Activated CD4-positive, alpha-beta T cell treated with anti-CD3 and anti-CD28 coated beads for 24 hours (primary cell): ENCODE measurements at places on chromosomes 16 and 17.

GRCh38 chr16:4370570-4371356 is 885 bp upstream of the VASN start:
- no peak for DNase-seq

DNA sequence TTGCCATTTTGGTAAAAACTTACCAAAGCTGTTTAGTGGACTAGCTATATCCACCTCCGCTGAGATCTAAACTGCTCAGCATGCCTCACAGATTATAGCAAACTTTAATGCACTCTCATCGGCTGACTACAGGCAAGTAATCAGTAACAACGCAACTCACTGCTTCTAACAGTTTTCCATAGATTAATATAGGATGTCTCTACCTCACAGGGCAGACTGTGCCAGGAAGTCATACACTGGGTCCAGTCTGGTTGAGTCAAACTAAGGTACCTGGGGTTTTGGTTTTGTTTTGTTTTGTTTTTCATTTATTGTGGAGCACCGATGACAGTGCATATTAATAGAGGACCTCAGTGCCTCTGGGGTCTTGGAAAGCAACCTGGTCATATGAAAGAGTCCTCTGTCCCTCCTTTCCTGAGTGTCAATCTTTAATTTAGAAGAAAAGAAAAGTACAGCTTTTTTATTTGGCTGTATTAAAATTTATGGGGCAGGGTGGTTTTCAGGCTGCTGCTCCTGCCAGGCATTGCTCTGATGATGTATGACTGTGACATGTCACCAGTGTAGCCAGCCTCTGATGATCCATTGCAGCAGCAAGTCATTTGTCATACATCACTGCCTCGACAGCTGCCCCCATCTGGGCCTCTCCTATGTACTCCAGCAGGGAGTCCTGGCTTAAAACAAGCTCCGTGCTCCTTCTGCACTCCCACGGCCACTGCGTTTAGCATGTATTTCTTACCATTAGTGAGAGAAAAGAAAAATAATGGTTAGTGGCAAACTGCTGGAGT is 854.1 kb downstream of the KCNJ2 start:
- DNase-seq: no peak

- DNase-seq: no peak
Observed at GRCh38 chr17:179066-179432, 2.4 kb downstream of the DOC2B start.

DNA sequence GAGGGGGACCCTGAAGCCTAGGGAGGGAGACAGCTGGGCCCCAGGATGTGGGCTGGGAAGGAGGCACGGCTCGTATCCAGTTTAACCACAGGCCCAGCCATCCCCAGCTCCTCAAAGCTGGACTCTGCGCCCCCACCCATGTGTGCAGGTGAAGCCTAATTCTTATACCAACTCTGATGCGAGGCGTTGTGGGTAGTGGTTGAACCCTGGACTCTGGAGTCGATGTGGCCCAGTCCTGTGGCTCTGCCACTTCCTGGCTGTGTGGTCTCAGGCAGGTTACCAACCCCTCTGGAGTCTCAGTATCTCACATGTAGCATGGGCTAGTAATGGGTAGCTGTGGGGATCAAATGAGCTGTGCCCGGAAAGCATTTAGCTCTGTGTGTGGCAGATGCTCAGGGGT is 60.4 kb upstream of the TOB1 start:
- no peak for DNase-seq

GRCh38 chr16:86664522-86665318 is 86.4 kb downstream of the FOXL1 start:
- peak; percentile 39 for DNase-seq

DNA sequence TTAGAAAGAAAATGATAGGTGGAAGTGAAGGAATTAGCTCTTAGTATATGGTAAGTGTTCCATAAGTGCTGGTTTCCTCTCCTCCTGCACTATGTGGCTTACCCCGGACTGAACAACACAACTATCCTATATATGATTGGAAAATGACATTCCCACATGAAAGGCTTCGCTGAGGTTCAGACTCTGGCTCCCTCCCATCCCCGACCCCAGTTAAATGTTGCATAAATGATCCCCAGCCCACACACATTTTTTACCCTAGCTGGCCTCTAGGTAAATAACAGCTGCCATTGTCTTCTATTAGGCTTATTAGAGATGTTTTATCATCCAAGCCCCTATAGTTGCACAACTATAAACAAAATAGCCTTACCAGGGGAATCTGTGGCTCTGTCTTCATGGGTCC is 495.6 kb upstream of the CDH11 start:
- DNase-seq: no peak

DNA sequence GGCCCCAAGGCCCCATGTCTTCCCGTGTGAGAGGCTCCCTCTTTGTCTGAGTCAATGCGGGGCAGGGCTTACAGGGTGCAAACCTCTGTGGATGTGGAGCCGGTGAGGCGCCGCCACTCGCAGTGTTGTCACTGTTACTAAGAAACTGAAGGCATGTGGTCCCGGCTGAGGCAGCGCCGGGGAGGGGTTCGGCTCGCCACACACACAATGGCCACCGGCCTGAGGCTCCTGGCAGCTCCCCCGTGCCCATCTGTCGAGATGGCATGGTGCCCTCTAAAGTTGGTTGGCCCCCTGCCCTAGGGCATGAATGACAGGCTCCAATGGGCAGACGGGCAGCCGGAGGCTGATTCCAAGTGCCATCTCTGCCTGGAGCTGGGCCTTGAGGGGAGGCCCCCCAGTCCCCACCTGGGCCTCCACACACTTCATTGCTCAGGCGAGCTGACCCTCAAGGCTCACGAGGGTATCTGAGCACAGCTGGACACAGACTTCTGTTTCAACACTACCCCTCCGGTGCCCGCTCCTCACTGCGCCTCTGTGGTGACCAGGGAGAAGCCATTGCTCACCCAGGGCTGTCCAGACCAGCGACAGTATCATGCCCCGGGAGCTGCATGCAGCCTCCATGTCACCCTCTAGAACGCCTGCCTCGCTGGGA is 137.2 kb downstream of the C16orf78 start:
- DNase-seq: no peak

DNA sequence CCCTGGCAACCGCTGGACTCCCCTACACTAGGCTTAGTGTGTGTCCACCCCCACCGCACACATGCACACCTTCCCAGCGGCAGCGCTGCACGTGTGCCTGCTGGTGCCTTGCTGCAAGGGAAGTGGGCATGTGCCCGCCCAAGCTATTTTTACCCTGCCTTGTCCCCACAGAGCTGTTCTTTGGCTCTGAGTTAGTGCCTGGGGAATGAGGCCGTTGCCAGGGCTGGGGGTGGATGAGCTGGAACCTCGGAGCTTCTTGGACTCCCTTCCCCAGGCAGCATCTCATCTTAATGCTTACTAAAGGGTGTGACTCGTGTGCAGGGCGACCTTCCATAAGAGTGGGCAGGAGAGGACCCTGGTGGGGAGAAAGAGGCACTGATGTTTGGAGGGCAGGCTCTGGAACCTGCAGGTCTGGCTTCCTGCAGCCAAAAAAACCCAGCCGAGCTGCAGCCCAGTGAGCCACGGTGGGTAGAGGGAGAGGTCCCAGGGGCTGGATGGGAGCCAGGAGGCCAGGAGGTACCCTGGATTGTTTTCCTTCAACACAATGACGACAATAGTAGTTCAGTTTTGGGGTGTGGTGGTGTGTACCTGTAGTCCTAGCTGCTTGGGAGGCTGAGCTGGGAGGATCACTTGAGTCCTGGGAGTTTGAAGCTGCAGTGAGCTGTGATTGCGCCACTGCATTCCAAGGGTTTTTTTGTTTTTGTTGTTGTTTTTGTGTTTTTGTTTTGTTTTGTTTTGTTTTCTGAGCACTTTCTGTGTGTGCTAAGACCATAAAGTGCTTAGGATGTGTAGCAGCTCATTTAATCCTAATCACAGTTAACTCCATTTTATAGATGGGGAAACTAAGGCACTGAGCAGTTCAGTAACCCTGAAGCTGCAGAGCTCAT is 119.1 kb downstream of the RAB11FIP4 start:
- no peak for DNase-seq

DNA sequence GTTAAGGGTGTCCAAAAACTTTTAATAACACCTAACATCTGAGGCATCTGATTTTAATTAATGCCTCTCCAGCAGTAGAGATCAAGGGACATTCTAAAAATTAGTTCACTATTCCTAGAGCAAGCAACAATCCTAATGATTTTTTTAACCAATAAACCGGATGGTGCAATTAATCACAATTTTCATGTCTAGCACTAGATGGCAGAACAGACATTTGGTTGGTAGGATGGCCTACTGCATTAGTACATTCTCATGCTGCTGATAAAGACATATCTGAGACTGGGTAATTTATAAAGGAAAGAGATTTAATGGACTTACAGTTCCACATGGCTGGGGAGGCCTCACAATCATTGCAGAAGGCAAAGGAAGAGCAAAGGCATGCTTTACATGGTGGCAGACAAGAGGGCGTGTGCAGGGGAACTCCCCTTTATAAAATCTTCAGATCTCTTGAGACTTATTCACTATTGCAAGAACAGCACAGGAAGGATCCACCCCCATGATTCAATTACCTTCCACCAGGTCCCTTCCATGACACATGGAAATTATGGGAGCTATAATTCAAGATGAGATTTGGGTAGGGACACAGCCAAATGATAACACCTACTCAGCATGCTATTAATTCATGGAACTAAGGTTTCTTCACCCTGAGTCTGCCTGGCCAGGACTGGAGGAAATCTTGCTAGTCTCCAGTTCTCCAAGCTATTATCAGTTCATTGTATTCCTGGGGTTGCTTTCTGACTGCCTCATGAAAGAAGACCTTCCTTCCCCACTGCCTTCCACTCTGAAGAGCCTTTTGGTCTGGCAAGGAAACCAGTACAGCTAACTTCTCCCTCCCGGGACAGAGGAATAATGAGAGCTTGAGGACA is 24.8 kb downstream of the HS3ST3A1 start:
- no peak for DNase-seq

DNA sequence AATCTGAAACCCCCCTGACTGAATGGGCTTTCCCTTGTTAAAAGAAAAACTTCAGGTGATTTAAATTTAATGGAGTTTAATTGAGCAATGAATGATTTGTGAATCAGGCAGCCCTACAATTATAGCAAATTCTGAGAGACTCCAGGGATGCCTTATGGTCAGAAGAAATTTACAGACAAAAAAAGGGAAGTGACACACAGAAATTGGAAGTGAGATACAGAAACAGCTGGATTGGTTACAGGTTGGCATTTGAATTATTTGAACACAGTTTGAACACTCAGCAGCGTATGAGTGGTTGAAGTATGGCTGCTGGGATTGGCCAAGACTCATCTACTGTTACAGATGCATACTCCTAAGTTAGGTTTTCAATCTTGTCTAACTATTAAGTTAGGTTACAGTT is 19.0 kb upstream of the CPHXL start:
- DNase-seq: no peak

- no peak for DNase-seq
Observed at GRCh38 chr17:19448341-19449268, 37.6 kb downstream of the RNF112 start.

DNA sequence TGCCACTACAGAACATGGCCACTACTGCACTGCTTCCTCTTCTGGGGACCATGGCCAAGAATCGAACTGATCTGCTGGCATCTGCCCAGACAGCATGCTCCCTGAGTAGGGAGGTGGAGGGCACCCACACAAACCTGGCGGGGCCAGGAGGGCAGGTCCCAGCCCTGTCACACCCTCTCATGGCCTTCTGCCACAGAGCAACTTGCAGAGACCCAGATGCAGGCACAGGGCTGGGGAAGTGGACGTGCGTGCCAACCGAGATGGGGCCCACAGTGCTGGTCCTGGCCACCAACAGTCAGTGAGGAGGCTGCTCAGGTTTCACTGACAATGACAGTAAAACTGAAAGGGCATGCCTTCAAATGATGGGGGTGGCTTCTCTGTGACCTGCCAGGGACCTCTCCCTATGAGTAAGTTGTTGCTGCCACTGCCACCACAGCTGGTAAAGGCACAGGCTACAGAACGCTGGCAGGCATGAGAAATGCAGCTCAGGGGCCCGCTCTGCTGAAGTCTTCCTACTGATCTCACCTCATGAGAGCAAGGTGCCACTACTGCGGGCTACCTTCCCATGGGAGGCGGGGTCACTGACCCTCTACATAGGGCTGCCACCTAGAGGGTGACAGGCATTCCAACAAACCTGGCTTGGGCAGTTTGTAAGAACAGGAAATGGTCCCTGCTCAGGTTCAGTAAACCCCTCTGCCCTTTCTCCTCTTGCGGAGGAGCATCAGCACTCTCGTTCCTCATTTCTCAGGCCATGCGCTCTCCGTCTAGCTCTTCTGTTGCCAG is 15.5 kb downstream of the HIC1 start:
- DNase-seq: peak; percentile 50
